Activated CD4-positive, alpha-beta T cell treated with anti-CD3 and anti-CD28 coated beads for 1 hour (primary cell): ENCODE measurements at places on chromosomes 1 and 21.

GRCh38 chr1:75796376-75797272 lies at the start of gene MSH4:
Gene MSH4, plus strand, starts transcription at chr1:75796882. Its CDS starts 104 bp downstream, at chr1:75796986.
- no peak for DNase-seq

GRCh38 chr1:9815150-9815549 lies 8.6 kb downstream of the CLSTN1 start:
- no peak for DNase-seq

DNA sequence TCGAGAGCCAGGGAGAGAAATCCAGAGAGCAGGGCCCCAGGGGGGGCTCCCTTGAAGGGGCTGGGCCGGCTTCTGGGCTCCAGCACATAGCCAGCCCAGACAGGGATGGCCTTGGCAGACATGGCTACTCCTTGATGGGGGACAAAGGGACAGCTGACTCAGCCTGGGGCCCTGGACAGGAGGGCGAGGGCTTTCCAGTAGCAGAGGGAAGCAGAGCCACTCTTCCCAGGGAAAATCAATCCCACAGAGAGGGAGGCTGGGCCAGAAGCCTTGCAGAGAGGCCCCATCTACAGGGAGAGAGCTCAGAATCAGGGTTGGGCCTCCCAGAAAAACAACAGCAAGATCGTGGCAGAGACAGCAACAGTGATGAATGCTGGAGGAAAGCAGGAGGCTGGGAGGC lies 15.6 kb downstream of the IGFN1 start:
- DNase-seq: no peak

DNA sequence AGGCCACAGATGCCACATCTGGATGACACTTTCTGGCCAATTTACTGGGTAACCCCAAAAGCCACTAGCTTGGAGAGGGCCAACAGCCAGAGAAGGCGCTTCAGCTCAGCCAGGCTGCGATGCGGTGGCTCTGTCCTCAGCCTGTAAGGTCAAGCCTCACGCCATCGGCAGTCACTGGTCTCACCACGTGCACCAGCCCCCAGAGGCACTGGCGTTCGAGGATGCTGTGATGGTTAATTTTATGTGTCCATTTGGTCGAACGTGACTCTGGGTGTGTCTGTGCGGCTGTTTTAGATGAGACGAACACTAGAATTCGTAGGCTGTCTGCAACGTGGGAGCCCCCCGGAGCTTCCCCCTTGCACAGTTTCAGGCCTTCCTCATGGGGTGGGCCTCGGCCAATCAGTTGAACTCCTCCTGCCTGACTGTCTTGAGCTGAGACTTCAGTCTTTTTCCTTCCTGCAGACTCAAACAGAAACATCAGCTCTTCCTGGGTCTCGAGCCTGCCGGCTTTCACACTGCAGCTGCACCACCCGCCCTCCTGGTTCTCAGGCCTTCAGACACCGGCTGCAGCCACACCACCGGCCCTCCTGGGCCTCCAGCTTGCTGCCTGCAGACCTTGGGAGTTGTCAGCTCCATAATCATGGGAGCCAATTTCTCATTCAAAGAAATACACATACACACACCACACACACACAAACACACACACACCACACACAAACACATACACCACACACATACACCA lies 41.6 kb upstream of the SLC45A1 start:
- DNase-seq: no peak

DNA sequence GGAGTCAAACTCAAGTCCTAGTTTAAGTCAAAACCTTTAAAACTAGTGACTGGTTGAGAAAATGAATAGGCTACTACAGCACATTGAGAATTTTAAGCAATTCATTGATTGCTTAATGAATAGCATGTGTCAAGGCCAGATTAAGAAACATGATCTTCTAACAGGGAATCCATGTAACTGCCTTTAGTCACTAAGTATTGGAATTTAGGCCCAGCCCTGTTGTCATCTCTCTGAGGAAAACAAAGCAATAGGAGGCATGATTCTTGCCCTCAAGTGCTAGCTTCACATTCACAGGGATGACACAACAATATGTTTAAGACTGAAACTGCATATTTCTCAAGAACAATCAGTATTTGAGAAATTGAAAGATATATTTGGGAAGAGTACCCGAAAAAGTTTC lies 70.0 kb upstream of the PTGS2 start:
- DNase-seq: no peak

DNA sequence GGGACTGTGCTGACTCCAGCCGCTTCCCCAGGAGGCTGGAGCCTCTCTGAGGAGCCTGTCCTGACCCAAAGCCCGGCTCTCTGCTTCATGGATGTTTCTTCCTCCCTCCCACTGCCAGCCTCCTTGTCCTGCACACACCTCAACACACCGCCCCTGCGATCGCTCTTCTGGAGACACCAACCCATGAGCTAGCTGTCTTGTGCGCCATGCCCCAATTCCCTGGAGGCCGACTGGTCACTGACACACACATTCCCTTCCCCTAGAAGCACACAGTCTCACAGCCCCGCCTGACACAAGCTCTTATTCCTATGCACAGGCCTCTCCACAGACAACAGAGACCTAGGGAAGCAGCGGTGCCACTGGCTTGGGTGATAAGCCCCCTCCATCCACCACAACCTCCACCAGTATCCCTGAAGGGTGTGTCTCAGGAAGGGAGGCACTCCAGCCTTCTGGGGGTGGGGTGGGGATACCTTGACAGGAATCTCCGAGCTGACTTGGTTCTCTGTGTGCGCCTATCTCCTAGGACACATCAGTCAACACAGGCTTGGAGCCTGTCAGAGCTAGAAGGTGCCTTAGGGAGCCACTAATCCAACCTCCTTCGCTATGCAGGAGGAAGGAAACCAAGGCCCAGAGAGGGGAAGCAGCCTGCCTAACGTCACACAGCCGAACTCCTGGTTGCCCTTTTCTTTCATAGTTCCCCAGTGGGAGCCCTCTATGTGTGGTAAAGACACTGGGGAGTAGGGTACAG lies 31.1 kb downstream of the AHDC1 start:
- DNase-seq: no peak

- DNase-seq: no peak
These were observed 106.8 kb upstream of the FAM78B start for GRCh38 chr1:166273618-166274017.

- DNase-seq: no peak
These were observed 15.0 kb downstream of the DHCR24 start for GRCh38 chr1:54872036-54872331.

- no peak for DNase-seq
These were observed 82.9 kb downstream of the TBX15 start for GRCh38 chr1:118905196-118905595.
